NCI-H2171 treated with DMSO at 0.1 percent for 48 hours (cell line): ENCODE measurements at places on chromosomes 4 and X.

- no peak for DNase-seq
Measured at GRCh38 chr4:1081689-1082040, 31.7 kb downstream of the RNF212 start.

GRCh38 chrX:115409551-115409950, 120.0 kb downstream of the LUZP4 start:
- DNase-seq: no peak

GRCh38 chr4:176400816-176401461, 81.2 kb downstream of the SPCS3 start:
- DNase-seq: no peak

GRCh38 chr4:4606321-4606720, 64.5 kb upstream of the STX18 start:
- DNase-seq: no peak

GRCh38 chr4:168849997-168850396, 160.1 kb downstream of the CBR4 start:
- DNase-seq: no peak

- DNase-seq: no peak
Measured at GRCh38 chrX:13868591-13868990, 51.7 kb upstream of the GPM6B start.

DNA sequence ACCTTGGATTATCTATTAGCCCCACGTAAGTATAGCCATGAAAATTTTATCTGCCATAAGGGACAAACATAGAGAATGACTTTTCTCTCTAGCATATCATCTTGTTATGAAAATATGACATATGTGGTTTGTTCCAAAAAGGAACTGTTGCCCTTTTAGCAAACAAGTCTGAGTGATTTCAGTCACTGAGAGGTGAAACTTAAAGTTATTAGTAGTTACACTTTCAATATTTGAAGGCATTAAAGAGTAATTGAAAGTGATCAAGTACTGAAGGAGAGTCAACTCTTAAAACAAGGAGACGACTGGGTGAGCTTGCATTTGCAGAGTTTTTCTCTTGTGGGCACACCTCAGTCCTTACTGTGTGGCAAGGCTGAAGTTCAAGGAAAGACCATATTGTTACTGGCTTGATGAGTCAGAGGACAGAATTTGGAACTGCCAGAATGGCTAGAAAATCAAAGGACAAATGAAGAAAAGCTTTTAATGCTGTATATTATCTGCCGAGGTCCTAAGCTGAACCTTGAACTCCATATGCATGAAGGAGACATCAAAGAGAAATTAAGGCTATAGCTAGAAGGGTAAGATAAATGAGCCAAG, 205.1 kb upstream of the EMCN start:
- DNase-seq: no peak

DNA sequence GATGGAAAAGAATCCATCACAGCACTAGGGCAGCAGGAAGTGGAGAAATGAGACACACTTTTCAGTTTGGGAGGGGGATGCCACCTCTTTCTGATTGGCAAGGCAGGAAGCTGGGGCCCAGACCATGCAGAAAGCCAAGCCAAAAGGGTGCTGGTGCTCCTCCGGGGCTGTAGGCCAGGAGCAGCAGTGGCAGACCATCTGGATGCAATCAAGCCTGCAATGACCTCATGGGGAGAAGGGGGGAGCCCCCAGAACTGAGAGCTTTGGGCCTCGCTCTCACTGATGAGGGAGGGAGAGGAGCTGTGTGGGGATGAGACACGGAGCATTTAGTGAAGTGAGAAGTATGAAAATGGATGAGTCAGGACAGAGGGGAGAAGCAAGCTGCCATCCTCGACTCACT, 141.3 kb upstream of the NALF2 start:
- peak; percentile 17 for DNase-seq

DNA sequence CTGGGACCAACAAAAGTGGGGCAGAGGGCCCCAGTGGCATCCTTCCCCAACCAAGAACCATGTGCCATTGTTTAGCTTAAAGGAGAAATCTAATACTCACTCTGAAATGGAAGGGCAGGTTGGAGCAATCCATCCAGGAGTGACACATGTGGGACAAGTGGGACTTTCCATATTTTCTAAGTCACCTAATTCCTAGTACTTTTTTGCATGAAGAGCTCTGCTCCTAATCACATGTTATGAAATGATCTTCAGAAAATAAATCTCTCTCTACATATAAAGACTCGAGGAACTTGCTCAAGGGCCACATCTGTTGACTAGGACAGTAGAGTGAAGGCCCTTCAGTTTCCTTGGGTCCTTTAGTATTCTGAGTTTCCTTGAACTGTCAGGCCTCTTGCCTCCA, 2.5 kb downstream of the CYBB start:
- DNase-seq: no peak

GRCh38 chrX:84339507-84340364, 151.7 kb upstream of the RPS6KA6 start:
- peak; percentile 3 for DNase-seq

GRCh38 chr4:11072999-11073398, 355.7 kb downstream of the HS3ST1 start:
- no peak for DNase-seq

DNA sequence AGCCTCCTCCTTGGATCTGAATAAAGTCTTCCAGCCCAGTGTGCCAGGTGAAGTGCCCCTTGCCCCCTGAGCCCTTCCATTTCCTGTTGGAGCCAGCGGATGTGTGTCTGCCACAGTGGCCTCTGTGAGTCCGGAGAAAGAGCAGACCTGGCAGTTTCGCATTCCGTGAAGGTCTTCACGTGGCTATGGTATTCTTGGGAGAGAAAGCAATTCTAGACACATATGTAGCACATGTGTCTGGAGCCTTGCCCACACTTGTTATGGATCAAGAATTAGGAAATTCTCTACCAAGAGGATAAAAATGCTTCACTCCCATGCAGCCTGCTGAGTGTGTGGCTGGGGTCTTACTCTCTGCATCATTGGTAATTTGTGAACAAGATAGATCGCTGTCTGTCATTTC, 130.9 kb downstream of the REPS2 start:
- no peak for DNase-seq

DNA sequence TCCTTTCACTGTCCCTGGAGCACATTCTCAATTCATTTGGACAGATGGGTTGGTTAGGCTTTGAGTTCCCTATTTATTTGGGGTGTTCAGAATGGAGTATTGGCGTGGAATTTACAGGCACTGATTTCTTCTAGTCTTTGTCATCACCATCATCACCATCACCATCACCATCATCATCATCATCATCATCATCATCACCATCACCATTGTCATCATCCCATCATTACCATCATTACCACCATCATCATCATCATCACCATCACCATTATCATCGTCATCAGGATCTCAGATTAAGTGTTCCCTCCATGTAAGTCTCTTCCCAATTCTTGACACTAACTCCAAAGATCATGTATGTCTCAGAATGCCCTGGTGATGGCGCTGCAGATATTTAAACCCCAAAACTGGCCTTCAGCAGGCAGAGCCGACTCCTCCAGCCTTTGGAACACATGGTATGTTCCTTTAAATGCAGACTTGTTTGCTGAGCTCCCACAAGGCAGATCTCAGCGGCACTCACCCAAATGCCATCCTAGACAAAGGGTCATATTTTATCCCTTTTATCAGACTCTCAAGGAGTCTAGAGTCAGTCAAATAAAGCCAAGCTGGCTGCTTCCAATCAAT, 19.8 kb upstream of the FAM9A start:
- DNase-seq: no peak

DNA sequence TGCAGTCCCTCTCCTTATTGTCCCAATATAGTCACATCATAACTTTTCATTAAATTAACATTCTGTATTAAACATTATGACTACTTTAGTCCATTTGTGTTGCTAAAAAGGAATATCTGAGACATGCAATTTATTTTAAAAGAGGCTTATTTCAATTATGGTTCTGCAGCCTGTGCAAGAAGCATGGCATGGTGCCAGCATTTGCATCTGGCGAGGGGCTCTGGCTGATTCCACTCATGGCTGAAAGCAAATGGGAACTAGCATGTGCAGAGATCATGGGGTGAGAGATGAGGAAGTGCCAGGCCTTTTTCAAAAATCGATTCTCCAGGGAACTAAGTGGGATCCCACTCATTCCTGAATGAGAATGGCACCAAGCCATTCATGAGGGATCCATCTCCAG, 476.3 kb upstream of the RPS6KA3 start:
- peak; percentile 58 for DNase-seq

DNA sequence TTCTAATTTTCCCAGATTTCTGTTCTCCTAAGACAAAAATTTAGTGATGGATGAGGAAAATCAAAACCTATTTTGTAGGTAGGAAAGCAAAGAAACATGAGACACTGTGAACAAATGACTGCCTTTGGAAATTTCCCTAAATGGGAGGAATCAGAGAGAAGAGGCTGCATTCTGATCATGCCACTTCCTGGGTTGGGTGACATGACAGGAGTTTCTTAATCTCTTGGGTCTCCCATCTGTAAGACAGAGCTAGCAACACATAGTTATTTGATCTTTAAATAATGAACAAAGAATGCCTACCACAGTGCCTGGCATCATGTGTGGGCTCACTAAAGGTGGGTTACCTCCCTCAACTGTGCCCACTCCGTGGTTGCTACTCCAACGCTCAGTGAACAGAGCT, 57.1 kb downstream of the CCDC149 start:
- no peak for DNase-seq

- DNase-seq: no peak
Measured at GRCh38 chr4:123593655-123594054, 197.1 kb downstream of the SPRY1 start.
